ENCODE measurements at places on chromosomes 16 and 17.

DNA sequence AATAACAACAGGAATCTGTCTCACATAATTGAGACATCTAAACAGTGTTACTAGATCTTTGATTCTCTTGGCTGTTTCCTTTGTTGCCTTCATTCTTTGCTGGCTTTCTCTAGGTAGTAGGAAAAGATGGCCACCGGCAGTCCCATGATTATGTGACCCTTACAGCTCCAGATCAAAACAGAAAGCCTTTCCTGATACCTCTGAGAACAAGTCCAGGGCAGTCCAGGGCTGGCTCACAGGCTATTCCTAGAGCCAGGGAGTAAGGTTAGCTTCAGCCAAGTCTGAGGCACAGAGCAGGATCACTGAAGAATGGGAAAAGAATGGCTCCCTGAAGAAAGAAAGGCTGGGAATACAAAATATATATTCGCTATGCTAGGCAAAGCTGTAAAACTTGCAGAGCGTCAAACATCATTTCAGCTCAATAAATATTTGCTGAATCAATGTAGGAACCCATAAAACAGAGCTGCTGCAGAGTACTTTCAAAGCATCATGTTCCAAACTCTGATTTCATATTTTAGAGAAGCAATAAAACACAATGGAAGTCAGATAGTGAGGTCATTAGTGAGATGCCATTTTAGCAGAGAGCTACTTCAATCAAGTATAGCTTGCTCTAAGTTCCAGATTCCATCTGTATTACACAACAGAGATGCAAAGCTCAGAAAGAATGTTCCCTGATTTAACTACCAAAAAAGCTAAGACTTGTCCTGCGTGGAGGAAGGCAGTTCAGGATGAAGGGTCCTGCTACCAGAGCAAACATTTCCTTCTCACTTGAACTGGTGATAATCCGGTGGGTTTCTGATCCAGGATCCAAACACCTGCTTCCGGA lies 23.4 kb downstream of the ADAT1 start:
- DNase-seq, result no peak

GRCh38 chr17:7016886-7017826 lies 4.7 kb downstream of the RNASEK start:
- DNase-seq, result no peak

- DNase-seq, result no peak
Observed at GRCh38 chr16:13956635-13957196, 36.8 kb downstream of the ERCC4 start.

GRCh38 chr16:57925310-57925709 lies 45.6 kb downstream of the CNGB1 start:
- no peak for DNase-seq

GRCh38 chr17:69637446-69638156 lies 223.1 kb downstream of the MAP2K6 start:
- no peak for DNase-seq

DNA sequence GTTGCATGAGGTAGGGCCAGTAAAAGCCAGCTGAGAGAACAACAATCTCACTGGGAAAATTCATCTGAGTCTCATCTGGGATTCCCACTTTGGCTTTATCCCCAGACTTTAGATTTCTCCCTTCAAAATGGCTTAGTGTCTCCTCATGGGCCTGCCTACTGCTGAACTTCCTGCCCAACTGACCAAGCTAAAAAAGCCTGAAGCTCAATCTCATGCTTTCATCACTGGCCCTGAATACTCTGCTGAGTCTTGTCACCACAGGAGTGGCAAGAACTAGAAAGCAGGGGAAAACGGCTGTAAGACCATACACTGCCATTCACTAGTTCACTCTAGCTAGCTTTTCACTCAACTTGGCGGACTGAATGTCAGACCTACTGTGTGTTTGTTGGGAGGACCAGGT lies 96.4 kb upstream of the NOG start:
- DNase-seq, result no peak

DNA sequence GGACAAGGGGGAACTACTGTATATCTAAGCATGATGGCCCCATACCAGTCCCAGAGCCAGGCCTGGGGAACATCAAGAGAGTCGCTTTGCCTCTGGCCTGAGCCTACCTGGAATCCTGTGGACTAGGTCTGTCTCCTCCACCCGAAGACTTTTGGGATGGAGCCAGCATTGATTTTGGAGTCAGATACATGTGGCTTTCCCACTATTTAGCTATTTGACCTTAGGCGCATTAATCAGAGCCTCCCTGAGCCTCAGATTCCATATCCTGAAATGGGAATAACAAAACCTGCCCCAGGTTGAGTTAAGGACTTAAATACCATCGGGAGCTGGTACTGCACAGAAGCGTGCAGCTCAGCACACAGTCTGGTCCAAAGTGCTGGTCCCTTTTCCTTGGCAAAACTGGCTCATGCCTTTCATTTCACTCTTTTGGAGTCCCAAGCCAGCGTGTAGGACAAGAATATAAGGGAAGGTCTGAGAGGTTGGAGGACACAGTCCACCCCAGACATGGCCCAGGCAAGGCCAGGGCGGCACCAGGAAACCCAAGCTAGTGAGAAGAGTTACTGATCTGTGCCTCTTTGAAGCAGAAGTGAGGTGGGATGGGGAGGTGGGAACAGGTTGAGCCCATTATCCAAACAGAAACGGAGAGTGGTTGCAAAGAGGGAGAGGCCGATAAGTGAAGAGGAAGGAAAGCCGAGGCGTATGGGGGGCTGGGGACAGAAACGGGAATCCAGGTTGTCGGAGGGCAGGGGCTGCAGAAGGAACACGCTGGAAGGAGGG lies 986 bp downstream of the FA2H start:
- no peak for DNase-seq

DNA sequence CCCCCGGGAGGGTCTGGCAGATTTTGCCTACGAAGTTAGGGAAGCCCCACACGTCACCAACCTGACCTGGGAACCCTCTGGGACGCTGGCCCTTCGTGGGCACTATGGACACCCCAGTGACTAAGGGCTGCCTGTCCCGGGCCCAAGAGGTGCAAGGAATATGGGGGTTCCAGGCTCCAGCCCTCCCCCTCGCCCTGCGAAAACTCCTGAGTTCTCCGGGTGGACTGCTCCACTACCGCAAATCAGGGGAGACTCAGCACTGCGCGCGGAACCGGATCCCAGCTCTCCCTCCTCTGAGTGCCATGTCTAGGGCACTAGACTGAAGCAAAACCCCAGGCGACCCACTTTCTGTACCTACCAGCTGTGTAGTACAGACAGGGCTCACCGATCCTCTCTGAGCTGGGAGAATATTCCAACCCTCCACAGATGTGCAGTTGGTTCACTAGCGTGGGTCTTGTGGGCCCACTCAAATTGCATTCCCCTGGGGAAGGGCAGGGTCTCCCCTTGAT lies at the start of gene ARL5C:
Gene ARL5C, minus strand, starts transcription at position 321 of the 509 bp plus-strand sequence. CDS start 401 bp downstream, outside the sequence.
- no peak for DNase-seq

DNA sequence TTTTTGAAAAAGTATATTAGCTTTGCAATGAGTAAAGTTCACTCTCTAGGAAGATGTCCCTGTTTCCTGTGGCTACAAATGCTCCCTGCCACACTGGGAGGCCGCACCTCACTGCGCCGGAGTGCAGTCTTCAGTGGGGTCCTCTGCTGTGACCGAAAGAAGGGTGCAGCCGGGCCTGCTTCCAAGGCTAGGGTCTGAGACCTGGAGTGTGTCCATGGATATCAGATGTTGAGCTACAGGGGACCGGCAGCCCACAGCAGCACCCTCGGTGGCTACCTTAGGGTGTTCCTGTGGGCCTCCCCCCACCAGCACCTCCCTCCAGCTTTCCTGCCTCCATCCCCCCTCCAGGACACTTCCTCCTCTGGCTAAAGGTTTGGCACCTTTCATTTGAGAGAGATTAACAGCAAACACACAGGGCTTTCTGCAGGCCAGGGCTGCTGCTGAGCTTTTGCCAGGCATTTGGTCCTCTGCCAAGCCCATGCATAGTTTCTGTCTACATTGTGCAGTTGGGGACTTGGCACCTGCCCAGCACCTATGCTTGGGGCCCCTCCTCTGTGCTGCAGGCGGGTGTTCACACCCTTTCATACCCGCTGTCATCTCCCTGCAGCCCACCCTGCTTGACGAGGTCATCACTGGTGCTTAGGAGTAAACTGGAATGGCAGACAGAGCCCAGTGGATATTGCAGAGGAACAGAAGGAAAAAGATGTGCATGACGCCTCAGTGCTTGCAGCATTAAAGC lies 33.8 kb upstream of the CRISPLD2 start:
- no peak for DNase-seq

- no peak for DNase-seq
Observed at GRCh38 chr17:28896884-28897768, at the start of gene FLOT2. FLOT2 (minus strand) TSS chr17:28897733; CDS start chr17:28897574, 159 bp downstream.

DNA sequence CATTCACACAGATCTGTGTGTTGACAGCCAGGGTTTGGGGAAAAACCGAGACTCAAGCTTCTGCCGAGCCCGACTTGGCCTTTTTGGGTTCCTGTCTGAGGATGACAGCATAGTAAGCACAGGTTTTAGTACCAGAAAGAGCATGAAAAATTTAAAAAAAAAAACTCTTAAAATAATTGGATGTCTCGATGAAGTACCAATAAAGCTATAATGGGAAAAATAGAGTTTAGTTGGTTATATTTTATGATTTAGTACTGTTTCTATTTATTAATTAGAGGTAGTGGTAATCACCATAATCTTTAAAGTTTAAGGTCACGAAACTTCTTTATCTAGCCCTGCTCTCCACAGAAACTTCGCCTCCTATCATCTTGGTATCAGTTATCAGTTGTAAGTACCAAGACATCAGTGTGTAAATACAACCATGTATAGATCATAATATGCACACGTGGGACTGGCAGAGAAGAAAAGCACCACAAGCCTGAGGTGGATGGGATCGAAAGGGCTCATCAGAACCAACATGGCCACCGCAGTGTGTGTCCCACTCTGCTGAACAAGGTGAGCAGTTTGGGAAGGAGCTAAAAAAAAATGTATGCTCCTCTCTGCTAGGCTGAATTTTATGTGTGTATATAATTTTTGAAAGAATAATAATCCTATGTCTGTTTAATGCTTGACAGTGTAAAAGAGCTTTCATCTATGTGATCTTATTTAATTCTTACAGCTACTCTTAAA lies 14.4 kb upstream of the EEF2K start:
- DNase-seq, result no peak

- no peak for DNase-seq
Observed at GRCh38 chr16:55668340-55669281, 12.8 kb downstream of the SLC6A2 start.

DNA sequence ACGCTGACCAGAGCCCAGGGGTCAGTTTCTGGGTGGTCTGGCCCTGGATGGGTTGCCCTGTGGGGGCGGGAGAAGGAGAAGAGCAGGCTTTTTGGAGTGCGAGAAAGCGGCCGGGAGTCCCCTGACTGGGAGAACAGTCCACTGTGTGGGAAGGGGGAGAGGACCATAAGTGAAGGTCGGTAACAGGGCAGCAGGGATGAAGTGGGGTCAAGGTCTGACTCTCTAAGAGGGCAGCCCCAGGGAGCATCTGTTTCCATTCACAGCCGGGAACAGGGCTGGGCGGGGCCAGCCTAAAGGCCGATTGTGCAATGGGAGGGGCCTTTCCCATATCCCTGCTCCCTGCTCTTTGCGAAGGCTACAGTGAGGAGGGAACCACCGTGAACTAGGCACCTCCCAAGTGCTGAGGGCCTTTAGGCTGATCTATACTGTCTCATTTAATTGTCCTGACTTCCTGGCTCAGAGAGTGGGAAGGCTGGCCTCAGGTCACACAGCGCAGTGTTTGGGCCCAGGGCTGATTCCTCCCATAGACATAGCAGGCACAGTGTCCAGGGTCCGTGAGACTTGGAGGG lies 10.4 kb upstream of the WFDC1 start:
- DNase-seq, result no peak

DNA sequence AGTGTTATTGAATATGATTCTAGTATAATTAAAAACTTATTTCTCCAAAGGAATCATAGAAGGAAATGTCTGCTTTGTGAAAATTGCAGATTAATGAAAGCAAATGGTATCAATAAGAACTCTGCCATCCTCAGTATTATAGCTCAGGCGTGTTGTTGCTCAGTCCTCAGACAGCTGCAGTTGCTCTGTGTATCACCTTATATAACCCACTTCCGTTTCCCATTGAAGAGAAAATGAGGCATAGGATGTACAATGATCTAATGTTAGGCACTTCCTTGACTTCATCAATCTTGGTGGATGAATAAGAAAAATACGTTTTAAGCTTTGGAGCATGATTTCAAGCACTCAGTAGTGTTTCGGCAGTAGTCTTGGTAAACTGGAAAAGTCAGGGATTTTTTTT lies 14.1 kb downstream of the MFSD11 start:
- no peak for DNase-seq

GRCh38 chr16:12868169-12868568 lies 33.2 kb upstream of the SHISA9 start:
- DNase-seq, result no peak

GRCh38 chr17:7750321-7750821 lies 32.8 kb downstream of the DNAH2 start:
- peak; percentile 20 for DNase-seq

GRCh38 chr16:87764600-87765472 lies 950 bp downstream of the KLHDC4 start:
- DNase-seq, result no peak

DNA sequence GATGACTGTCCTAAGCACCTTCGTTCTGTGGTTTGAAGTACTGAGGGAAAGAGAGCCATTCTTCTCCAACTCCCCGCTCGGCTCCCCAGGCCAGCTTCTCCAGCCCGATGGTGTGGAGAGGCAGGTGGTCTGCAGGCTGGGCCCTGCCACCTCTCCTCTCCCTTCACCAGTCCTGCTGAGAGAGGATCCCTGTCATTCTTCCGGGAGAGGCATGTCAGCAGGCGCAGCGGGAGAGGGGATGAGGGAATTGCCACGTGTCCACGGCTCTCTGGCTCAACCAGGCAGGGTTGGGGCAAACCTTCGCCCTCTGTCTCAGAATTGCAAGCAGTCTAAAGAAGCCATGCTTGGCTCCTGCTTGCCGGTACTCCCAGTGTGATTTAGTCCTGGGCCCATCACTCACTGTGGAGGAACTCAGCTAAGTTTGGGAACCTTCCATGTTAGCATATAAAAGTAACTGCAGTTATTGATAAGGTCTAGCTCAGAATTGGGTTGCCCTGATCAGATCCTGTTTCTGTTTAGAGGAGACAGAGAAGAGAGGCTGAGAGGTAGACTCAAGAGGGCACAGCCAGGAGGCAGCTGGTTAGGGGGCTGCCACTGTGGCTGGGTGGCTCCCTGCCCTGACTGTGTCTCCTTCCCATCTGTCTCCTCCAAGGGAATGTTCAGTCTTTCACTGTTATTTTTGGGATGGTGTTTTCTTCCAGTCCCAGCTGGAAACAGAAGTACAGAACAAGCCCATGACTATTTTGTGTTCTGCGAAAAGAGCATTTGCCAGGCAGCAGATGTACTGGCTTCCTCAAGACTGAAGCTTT lies 17.4 kb downstream of the HS3ST3B1 start:
- DNase-seq, result no peak

- DNase-seq, result no peak
Observed at GRCh38 chr16:3842994-3843393, 37.5 kb downstream of the CREBBP start.
